CD4-positive, alpha-beta T cell (primary cell): ENCODE measurements at places on chromosomes 3 and 15.

GRCh38 chr3:161096771-161097367, 8.3 kb downstream of the B3GALNT1 start:
- DNase-seq: no peak

DNA sequence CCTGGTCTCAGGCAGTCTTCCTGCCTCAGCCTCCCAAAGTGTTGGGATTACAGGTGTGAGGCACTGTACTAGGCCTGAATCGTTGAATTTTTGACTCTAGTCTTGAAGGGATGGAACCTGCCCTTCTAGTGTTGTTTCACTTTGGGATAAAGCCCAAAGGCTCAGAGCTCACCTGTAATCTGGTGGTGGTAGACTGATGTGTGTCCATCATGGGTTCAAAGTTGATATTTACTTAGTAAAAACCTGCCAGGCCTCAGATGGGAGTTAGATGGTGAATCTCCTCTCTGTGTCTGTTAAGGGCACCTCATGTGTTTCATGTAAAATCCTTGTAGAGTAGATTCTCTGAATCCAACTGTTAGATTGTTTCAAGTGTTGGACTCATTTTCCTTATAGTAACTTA, 41.1 kb downstream of the FNDC3B start:
- no peak for DNase-seq

- DNase-seq: no peak
These were observed 16.5 kb upstream of the TSEN2 start for GRCh38 chr3:12467746-12468145.

- DNase-seq: no peak
These were observed 503.9 kb downstream of the TAFA4 start for GRCh38 chr3:68428495-68428894.

GRCh38 chr15:89052474-89052873, 35.8 kb upstream of the ABHD2 start:
- DNase-seq: no peak

- no peak for DNase-seq
These were observed 30.1 kb upstream of the SLC24A5 start for GRCh38 chr15:48090666-48091065.

GRCh38 chr3:114582929-114583328, 289.1 kb downstream of the TIGIT start:
- DNase-seq: no peak

DNA sequence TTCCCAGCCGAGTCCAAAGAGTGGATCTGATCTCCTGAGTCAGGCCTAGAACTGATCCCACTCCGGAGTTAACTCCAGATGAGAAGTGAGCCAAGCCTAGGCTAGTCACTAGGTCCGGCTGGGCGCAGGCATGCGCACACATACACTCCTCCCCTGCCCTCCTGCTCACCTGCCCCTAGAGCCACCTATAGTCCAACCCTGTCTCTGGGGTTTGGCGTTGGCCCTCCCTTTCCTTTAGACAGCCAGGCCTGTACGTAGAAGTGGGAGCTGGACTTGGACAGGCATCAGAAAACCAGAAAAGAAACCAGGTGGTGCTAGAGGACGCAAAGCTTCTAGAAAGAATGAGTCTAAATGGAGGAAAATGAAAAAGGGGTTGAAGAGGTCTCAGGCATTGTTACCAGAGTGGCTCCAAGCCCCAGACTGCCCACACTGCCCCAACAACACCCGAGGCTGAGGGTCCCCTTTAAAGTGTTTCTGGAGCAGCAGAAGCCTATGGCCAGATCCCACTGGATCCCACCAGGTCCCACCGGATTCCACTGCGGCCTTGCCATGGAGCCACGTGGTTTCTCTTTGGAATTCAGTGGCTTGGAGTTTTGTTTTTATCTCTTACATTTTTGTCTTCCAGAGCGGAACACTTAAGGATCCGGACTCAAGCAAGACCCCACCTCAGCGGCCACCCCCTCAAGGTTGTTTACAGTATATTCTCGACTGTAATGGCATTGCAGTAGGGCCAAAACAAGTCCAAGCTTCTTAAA, 24.2 kb upstream of the TIMP4 start:
- DNase-seq: no peak

DNA sequence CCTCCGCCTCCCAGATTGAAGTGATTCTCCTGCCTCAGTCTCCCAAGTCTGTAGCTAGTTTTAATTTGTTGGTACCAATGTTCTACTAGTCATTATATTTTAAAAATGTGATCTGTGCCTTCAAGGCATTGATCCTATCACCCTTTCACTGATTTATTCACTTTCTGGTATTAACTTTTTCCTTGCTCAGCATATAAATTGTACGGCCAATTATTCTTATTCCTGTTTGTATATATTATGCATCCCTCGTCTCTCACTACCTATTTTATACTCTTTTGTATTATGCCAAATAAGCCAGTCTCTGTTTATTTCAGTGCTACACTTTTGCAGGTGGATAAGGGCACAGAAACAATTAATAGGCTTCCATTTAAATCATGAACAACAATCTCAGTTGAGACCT, 620.2 kb upstream of the BCHE start:
- DNase-seq: no peak

GRCh38 chr15:57582090-57582489, 9.6 kb upstream of the MYZAP start:
- DNase-seq: no peak

GRCh38 chr3:142256712-142257333, 31.4 kb upstream of the GK5 start:
- no peak for DNase-seq

DNA sequence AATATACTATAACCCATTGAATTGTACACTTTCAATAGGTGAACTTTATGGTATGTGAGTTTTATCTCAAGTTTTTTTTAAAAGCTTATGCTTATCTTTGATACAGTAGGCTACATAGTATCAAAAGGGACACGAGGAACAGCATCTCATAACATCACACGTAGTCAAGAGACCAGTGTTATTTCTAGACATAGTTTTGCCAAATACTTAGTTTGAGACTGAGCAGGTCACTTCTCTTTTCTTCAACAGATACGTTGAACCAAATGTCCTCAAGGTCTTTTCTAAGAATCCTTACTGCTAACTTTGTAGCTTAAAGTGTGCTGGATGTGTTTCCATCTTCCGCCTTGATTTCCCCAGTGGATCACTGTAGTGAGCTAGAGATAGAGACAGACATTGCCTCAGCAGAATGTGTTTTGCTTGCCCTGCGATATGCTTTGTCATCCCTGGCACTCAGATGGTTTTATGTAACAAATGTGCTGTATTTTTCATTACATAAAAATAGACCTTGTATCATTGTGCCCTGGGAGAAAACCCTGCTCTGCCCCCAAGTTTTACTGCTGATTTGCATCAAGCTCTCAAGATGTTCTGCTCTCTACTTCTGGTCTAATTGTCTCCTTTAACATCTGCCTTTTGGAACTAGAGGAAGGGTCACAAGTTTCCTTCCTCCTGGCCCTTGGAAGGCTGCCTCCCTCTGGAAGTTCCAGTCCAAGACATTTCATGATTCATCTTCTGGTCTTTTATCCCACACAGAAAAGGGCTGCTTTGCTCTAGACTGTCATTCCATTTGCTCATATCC, 426.4 kb upstream of the RGMA start:
- DNase-seq: no peak

- DNase-seq: no peak
These were observed 28.3 kb downstream of the RETNLB start for GRCh38 chr3:108728934-108729333.

DNA sequence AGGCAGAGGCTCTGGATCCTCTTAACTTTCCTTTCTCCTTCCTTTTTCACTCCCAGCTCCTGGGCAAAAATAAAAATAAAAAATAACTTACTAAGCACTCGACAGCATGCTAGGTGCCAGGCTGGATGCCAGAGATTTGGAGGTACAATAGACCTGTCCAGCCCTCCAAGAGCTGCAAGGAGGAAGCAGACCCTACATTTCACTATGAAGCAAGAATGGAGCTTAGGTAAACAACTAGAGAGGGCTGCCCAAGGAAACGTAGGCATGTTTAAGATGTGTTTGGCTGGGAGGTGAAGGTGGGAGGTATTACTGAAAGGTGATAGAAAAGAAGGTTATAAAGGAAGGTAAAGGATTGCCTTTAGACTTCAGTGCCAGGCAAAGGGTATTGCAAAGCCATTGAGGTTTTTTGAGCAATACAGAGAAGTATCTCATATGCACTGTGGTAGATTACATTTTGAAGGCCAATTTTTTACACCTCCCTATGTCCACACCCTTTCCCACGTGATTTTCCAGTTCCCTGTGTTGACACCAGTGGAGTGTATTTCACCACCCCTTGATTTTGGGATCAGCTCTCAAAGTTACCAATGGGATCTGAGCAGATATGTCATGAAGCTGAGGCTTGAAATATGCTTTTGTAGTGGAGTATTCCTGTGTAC, 69.1 kb downstream of the DCLK3 start:
- DNase-seq: no peak

DNA sequence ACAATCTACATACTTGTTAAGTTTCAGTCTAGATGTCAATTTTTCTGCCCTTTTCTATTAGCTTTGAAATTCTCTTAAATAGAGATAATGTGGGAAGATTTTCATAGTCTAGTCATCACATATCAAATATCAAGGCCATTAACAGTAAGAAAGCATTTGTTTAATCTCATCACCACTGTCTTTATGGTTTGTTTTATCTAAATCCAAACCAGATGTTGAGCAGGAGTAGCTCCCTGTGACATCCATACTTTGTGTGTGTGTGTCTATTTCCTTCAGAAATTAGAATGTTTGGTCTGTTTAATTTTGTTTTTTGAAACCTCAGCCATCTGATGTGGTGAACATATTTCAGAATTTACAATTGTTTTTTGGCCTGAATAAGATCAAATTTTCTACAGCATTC, 23.1 kb upstream of the GOLGA8B start:
- no peak for DNase-seq

DNA sequence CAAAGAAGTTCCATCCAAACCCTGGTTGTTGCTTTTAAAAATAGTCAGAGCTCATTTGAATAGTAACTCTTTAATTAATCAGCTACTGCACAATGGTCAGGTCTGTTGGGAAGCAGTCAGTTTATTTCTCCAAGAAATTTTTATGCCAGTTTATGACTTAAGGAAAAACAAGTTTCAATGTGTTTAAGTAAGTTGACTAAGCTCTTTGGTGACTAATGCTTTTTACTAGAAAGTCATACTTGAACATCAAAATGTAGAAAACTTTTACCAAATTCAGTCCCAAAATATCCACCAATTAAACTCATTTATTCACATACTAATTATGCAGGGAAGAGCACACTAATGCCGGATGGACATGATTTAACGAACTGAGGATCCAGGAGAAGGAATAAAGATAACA, 22.1 kb downstream of the PRICKLE2 start:
- DNase-seq: no peak

DNA sequence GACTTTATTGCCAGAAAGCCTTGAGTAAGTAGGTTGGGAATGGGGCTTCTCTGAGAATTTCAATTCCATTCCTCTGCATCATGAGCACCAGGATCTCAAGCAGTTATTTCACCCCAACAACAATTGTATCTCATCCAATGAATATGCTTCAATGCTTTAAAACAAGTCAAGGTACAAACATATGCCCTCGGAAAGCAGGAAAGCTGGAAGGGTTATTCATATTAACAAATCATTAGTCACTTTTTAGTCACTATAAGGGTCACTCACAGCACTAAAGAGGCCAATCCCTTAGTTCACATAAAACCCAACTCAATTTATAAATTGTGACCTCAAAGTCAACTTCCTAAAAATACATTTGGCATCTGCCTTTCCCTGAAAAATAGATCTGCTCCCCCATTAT, 16.2 kb downstream of the MB21D2 start:
- DNase-seq: no peak

DNA sequence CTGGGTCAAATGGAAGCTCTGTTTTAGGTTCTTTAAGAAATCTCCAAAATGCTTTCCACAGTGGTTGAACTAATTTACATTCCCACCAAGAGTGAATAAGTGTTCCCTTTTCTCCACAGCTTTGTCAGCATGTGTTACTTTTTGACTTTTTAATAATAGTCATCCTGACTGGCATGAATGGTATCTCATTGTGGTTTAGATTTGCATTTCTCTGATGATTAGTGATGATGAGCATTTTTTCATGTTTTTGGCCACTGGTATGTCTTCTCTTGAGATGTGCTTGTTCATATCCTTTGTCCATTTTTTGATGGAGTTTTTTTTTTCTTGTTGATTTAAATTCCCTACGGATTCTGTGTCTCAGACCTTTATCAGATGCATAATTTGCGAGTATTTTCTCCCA, 745.0 kb upstream of the BCHE start:
- no peak for DNase-seq

- DNase-seq: no peak
These were observed 22.0 kb downstream of the OR5H15 start for GRCh38 chr3:98188545-98188944.

- no peak for DNase-seq
These were observed 4.0 kb downstream of the TNFAIP8L3 start for GRCh38 chr15:51090753-51091152.

DNA sequence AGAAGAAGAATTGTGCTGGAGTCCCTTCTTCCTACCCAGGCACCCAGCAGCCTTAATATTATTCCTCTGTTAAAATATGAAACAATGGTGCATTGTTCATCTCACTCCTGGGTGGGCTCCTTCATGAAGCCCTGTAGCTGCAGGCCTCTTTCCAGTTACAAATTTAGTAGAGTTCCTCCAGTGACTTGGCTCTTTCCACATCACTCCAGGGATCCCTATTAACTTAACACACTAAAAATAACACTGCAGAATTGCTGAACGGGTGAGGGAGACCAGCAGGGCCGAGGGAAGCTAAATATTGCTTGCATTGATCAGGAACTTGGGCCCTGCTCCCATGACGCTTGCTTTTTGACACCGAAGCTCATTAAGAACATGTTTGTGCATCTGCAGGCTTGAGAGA, 142.3 kb downstream of the PDCD6IP start:
- DNase-seq: no peak

DNA sequence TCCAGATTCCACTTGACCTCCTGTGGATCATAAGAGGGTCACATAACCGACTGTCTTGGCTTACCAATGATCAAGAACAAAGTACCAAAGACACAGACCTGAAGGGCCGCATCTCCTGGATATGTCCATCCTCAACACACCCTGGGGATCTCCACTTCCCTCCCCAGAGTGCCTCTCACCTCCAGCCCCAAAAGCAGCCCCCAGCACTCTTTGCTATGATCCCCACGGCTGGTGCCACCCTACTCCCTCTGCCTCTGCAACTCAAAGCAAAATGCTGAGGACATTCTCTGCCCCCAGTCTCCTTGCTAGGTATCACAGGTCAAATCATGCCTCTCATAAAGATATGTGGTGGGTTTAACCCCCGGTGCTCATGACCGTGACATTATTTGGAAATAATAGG, 32.7 kb downstream of the SLCO2A1 start:
- no peak for DNase-seq
